Kidney (tissue), 22 donors: ENCODE measurements at places on chromosomes 5 and 9. TPM values are rescaled to one million over a fixed set of nuclear protein-coding genes. Genes with fewer than 3 reads are reported as not detected.
A peak's percentile ranks its signal among the peaks of the same experiment; 100 is the strongest.

HRCT1 gene
- 51.2 TPM for total RNA-seq

CEL gene
- 1.0 TPM for total RNA-seq

APC gene
- total RNA-seq: 44.9 TPM

ZNF484 gene
- 13.5 TPM for total RNA-seq

- peak; percentile 72 for DNase-seq
These were observed 6.0 kb upstream of the NSMF start for GRCh38 chr9:137465000-137465719.

GDNF gene
- 0.88 TPM for total RNA-seq
